Skeletal muscle cell (primary cell): ENCODE measurements at places on chromosomes 3 and 15.

DNA sequence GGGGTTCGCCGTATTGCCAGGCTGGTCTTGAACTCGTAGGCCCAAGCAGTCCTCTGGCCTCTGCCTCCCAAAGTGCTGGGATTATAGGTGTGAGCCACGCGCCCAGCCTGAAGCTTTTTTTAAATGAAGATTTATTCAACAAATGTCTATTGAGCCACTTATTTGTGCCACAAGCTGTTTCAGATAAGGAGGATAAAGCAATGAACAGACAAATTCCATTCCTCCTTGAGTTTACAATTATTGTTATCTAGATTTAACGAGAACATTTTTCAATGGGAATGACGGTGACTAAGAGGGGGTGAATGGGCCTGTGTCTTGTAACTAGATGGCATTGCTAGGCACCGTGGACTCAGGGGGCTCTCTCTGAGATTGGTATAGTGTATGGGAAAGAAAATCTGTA lies 10.2 kb downstream of the PPARG start:
- no peak for DNase-seq

DNA sequence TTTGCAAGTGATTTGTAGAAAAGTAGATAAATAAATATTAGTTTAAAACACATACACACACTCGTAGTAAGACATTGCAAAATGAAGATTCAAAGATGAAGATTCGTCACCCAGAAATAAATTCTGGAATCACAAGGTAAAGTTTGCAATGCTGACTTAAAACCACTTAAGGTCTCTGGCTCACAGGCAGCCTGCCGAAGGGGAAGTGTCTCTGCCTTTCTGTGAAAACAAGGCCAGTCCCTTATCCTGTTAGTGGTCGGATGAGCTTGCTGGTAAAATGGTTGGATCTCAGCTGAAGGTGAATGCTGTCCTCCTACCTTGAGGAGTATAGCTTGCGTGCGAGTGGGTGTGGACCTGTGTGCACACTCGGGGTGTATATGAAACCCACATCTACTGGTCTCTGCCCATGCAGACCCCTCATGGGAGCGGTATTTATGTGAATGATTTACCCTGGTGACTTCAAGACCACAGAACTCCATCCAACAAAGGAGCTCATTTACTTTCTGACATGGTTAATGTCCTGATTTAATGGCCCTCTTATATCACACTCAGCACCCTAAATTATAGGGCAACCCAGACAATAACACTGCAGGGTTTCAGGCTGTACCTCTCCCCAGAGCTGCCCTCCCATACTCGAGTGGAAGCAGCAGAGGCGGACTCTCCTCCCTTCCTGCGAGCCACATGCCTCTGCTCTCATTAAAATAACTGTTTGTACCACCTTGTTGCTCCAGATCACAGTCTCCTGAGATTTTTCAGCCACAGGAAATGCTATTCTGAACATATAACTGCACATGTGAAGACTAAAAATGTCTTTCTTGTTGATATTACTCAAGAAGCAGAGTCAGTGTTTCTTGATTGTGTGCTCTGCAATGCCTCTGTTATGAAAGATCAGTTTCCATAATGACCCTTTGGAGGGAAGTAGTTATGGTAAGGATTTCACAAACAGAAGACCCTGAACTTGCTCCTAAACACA lies 45.9 kb upstream of the ALDH1A3 start:
- no peak for DNase-seq

DNA sequence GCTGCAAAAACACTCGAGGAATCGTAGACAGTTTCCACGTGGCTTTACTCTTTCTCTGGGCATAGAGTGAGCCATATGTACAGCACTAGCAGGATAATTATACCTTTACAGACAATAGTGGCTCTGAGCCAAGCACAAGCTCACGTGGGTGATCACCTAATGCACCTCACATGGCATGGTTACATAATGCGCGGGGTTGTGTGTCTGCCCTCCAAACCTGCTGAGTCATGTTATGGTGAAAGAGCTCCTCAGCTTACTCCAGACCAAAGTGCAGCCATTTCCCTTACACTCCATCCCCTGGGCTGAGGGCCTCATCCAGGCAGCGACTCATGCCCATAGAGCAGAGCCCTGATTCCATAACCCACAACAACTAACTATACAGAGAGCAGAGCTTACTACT lies 1458.4 kb upstream of the CADM2 start:
- peak; percentile 14 for DNase-seq

GRCh38 chr3:43248185-43248583 lies 38.2 kb upstream of the SNRK start:
- no peak for DNase-seq

GRCh38 chr3:171936191-171936841 lies 93.2 kb downstream of the TMEM212 start:
- peak; percentile 93 for DNase-seq

- DNase-seq: no peak
These were observed 445.4 kb upstream of the DPH6 start for GRCh38 chr15:35991386-35991785.

- no peak for DNase-seq
These were observed 84.1 kb downstream of the CHL1 start for GRCh38 chr3:280681-281080.

GRCh38 chr3:16252243-16252978 lies 12.3 kb downstream of the DPH3 start:
- no peak for DNase-seq

GRCh38 chr15:64824929-64825430 lies 467 bp downstream of the PIF1 start:
- no peak for DNase-seq

- peak; percentile 54 for DNase-seq
These were observed 281.4 kb upstream of the SLCO3A1 start for GRCh38 chr15:91572110-91572509.

DNA sequence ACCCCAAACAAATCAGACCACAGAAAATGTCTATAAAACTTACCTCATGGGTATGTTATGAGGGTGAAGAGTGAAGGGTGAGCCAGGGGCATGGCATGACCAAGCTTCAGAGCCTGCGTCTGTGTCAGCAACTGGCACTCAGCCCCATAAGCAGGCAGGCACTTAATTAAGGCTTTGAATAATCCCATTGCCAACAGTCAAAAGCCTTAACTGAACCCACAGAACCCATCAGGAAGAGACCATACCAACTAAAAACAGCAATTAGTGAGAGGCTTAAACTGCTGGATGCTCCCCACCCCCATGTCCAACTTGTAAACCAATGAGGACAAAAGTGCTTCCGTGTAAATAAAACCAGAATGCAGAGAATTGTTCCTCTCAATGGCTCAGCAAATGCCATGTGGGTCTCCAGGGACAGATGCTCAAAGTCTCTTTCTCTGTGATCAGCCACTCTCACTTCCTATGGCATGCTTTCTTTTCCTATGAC lies 126.0 kb downstream of the MYLK start:
- DNase-seq: peak; percentile 22

GRCh38 chr3:52062505-52062904 lies 6.1 kb upstream of the DUSP7 start:
- DNase-seq: no peak

DNA sequence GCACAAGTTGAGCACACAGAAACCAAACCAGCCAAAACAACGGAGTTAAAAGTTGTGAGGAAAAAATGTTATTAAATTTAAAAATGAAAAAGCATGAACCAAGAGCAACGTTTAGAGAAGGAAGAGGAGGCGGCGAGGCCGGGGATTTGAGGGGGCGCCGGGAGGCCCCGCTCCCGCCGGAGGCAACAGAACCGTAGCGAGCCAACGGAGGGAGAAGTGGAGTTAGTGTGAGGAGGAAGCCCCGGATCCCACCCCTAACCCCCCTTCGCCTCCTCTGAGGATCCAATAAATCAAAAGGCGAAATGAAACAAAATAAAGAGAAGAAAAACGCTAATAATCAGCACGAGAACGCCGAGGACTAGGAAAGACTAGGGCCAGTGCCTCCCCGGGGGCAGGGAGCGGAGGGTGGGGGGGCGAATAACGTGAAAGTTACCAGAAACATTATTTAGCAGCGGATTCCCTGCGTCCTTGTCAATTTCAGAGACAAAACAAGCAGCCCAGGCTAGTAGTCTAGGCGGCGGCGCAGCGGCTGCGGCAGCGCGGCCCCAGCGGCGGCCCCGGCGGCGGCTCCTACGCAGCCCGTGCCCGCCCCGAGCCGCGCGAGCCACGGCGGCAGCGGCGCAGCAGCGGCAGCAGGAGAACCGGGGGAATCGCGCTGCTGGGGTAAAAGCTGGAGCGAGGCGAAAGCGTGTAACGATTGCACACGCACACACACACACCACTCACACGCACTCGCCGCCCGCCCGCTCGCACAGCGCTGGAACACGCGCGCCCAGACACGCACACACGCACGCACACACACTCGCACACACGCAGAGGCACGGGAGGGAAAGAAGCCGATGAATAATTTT lies 1.7 kb downstream of the MEIS2 start:
- DNase-seq: no peak

DNA sequence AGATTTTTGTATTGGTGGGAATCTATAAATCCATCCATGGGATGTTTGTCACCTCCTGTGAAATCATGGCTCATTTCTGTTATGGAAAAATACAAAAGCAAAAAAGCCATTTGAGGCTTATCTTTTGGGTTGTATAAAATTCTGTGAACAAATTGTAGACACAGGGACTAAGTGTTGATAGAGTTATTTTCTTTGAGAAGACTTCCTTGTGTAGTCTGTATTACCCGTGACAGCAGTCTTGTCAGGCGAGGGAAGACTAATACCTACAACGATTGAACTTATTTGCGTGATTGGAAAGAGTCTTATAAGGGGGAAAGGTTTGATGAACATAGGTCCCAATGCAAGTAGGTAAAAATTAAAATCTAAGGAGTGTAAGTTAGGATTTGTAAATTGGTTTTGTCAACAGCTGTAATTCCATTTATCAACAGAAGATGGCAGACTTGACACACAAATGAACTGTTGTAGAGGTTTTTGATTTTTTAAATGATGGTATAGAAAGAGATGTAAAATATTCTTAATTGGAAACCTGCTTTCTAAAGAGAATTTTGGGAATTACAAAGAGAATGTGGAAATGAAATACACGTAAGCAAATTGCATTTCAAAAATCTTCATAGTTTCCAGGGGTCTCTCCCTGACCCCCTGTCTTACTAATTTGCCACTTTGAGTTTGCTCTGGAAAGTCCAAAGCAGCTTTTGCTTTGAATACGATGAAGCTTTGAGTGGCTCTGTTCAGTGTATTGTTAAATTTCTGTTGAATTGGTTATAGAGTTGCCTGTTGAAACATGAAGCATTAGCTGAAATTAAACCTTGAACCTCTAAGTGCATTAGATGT lies 33.2 kb downstream of the SLC25A26 start:
- no peak for DNase-seq

DNA sequence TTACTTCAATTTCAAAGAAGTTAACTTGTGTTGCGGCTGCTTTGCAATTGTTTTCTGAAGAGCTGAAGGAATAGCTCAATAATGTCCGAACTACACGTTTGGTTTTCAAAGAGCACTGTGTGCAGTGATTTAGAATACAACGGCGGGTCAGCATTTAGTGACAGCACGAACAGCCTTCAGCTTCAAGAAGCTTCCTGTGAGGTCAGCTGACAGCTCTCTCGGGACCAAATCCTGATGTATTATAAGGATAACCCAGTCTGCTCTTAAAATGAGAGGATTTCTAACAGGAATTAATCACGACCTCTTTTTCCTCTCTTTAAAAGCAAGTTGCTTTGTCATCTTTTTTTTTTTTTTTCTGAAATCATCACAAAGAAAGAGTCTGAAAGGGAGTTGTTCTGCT lies 97.9 kb upstream of the UNC13C start:
- DNase-seq: no peak

- DNase-seq: no peak
These were observed 2.1 kb downstream of the PHC3 start for GRCh38 chr3:170179432-170179831.

- DNase-seq: no peak
These were observed 50.3 kb upstream of the SNRK start for GRCh38 chr3:43236008-43236407.

GRCh38 chr15:27585041-27585640 lies 514.0 kb downstream of the OCA2 start:
- DNase-seq: no peak

DNA sequence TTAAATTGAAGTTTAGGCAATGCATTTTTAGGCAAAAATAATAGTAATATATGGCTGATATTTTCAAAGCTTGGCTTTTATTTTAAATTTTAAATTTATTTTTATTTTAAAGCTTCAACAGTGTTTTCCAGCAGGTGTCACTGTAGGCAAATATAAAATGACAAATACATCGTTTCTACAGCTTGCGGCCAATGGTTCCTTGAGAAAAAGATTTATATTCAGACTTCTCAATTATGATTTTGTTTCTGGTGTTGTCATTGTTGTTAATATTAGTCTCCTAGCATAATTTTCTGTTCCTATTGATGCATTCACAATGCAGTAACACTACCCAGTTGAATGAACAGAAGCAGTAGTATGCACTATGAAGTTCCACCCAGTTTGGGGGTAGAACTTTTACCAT lies 220.7 kb upstream of the DNAJC19 start:
- DNase-seq: no peak

DNA sequence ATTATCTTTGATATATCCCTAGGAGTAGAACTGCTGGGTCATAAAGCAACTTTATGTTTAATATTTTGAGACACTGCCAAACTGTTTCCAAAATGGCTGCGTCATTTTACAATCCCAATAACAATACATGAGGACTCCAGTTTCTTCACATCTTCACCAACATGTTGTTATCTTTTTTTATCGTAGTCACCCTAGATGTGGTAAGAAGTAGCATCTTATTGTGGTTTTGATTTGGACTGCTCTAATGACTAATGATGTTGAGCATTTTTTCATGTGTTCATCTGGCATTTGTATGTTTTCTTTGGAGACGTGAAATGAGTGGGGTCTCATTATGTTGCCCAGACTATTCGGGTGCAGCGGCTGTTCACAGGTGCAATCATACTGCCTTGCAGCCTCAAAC lies 83.8 kb downstream of the MAP4 start:
- no peak for DNase-seq

- no peak for DNase-seq
These were observed 59.0 kb downstream of the LEO1 start for GRCh38 chr15:51912528-51912927.

DNA sequence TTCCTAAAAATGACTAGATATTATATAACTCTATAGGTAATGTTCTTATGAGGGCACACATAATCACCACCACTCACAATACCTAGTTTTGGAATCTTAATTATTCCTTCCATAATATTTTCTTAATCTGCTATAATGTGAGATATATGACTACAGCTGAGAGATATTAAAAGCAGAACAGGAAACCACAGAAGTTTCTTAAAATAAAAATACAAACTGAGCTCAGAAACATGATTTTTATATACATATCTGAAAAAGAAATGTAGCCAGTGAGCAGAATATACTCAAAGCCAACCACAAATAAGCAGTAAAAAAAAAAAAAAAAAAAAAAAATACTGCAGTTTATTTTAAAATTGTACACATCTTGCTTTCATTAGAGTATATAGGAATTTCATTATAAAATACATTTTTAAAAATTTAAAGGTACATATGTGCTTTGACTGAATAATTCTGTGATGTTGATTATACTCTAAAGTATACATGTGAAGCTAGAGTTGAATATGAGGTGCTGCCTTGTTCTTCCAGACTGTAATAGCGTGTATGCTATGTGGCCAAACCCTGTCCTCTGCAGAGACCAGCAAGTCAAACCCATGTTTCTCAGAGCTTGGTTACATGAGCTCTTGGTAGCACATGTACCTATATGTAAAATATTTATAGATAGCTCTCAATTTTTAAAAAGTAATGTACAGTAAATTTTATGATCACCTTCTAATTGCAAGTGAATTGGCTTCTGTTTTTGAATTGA lies 175.0 kb downstream of the UBE2E2 start:
- no peak for DNase-seq
